ENCODE measurements at places on chromosomes 5 and 9.

GRCh38 chr9:75087289-75087823, 599 bp downstream of the NMRK1 start:
- DNase-seq = peak; percentile 63

GRCh38 chr5:42912184-42912798, 100.6 kb upstream of the SELENOP start:
- DNase-seq = peak; percentile 28

- no peak for DNase-seq
These were observed 113.4 kb upstream of the CCNH start for GRCh38 chr5:87526131-87526530.

DNA sequence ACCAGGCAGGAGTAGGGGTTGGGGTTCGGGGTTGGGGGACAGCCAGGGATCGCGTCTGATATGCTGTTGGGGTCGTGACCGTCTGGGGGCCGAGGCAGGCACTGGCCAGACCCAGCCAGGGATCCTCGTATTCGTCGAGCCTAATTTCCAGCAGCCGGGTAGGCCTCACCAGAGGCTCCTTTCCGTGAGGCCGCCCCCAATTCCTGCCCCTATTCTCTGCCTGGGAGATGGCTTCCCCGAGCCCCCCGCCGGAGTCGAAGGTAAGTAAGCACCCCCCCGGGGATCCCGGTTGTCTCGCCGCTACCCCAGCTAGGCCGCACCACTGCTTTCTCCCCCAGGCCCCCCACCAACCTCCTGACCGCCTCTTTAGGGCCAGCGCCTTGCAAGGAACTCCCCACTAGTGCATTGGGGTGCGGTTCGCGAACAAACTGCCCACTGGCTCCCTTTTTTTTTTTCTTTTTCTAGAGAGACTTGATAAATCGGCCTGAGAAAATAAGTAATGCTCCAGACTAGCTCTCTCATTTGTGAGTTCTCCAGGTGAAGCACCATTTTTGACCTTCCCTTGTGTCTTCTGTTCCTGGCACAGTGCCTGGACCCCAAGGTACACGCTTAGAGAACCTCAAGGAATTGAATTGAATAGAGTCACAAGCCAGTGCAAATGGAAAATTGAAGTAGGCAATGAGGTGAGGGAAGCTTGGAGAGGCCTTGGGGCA, 435 bp downstream of the ZNF189 start:
- DNase-seq = no peak

- DNase-seq = no peak
These were observed 603.6 kb downstream of the IRX1 start for GRCh38 chr5:4199049-4199841.

DNA sequence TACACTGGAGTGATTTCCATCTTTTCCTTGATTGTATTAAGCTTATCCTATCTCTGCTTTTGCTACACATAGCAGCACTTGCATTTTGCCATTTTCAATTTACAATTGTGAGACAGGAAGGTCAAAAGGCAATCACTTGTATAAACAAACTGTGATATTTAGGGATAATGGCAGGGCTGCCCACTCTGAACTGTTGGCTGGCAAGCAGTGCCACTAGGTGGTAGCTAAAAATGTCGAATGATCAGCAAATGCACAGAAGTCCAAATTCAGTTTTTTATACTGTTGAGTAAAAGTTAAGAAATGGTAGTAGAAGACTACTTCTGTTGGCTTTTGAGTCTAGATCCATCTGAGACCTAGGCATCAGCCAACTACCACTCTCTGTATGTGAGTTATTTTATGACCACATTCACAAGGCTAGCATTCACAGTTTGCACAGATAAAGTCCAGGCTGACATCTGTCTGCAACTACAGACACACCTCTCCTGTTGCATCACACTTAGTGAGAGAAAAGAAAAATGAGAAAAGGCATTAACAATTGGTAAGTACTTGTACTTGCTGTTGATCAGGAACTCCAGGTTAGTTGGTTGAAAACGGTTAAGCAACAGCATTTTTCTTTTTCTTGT, 108.8 kb upstream of the ASTN2 start:
- DNase-seq = no peak

DNA sequence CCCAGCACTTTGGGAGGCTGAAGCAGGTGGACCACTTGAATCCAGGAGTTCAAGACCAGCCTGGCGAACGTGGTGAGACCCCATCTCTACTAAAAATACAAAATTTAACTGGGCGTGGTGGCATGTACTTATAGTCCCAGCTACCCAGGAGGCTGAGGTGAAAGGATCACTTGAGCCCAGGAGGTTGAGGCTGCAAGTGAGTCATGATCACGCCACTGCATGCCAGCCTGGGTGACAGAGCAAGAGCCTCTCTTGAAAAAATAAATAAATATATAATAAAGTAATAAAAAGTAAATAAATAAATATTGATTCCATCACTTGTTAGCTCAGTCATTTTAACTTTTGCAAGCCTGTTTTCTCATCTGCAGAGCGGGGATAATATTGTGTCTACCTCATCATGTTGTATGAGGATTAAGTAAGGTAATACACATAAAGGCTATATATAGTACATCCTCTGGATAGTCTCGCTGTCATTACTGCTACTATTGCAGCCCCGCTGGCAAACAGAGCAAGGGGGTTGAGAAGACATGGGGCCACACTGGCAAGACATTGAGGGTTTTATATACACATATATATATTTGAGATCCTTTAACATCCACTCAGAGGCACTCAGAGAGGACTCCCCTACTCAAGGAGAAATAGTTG, 210.9 kb downstream of the C9orf152 start:
- no peak for DNase-seq

DNA sequence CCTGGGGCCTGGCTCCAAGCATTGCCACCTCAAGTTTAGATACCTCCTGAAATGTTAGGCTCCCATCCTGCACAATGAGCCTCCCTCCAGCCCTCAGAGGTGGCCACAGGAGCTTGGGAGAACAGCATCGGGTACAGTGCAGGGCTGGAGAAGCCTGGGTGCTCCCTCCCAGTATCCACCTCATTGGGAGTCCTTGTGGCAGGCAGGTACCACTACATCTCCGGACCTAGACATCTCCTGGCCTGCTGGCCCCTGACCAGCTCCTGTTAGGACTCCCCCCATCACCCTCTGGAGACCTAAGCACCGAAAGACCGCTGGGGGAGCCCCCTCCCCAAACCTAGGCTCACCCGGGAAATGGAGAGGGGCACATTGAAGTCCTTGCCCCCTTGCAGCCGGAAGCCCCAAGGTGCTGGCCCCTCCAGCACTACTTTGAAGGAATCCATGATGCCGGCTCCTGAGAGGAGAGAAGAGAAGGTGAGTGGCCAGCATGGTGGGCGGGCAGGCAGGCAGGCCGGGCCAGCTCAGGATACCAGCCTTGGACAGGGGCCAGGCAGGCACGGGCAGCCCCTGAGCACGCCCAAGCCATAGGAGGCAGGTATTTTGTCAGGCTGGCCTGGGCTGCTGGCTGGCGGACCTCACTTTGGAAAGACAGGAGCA, 1.2 kb downstream of the PDLIM7 start:
- no peak for DNase-seq

GRCh38 chr9:123065196-123065595, 31.7 kb downstream of the GPR21 start:
- DNase-seq = no peak

- DNase-seq = no peak
These were observed 8.9 kb upstream of the MRNIP start for GRCh38 chr5:179867476-179867875.

DNA sequence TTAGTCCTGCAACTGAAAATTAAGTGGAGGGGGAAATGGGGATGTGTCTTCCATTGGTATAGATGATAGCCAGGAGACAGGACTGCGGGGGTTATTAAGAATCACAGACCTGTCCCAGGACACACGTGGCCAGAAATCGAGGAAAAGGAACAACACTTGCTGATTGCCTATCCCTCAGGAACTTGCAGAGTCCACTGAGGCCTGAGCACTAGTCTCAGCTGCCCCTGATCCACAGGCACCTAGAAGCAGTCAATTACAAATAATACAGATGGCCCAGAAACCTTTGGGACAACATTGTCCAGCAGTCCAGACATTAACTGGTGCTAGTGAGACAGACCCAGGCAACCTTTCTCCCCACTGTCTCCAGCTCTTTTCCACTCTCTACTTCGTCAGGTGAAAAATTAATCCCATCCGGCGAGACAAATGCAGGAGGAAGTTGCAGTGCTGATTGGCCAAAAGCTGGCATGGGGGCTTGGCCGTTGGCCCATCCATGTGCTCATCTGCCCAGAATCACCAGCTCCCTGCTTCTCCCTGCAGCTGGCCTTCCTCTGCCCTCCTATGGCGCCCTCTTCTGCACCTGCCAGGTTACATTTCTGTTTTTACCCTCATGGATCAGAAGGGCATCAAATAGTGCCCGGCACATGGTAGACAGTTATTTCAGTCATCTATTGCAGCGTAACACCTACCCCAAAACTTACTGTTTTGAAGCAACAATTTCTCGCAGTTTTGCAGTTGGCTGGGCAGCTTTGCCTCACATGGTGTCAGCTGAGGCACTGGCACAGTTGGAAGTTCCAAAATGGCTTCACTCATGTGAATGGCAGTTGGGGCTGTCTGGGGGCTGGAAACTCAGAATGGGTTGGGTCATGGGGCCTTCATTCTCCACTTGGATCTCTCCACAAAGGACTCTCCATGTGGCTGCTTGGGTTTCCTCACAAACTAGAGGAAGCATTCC, 3.6 kb upstream of the B4GALT1 start:
- DNase-seq = peak; percentile 57

- DNase-seq = no peak
These were observed 840 bp upstream of the PLCXD3 start for GRCh38 chr5:41511241-41511640.

- DNase-seq = no peak
These were observed 424.8 kb downstream of the TMEM38B start for GRCh38 chr9:106119176-106119575.

DNA sequence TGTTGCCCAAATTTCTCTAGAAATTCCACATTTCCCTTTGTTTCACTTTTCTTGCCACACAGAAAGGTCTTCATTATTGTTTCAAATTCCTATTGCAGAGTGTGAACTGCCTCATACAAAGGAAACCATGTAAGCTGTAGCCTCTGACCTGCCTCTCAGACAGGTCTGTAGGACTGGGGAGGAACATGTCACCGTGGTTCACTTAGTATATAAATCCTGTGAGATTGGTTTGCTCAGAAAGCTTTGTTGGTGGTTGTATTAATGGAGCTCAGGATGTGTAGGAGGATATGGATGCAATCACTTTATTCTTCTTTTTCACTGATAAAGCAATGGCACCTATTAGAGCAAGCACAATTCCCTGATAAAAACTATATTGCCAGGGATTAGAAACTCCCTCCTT, 4.2 kb downstream of the SGCD start:
- DNase-seq = no peak

DNA sequence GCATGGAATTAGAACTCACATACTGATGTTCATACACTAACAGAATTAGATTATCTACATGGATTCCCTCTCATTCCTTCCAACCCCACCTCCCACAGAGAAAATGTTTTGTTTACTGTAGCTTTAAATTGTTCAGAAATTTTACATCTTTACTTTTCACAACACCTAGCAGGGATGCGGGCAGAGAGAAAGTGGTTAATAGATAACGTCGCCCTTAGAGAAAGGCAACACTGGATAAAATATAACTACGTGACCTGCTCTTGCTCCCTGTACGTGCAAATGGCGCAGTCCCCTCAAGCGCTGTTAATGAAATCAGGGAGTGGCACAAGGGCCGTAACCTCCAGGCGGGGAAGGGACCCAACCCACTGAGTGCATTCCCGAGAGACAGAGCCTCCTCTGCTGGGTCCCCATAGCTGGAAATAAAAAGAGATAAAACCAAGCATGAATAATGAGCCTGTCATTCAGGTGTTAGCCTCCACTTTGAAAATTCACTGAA, 125.3 kb upstream of the DAPK1 start:
- DNase-seq = no peak

DNA sequence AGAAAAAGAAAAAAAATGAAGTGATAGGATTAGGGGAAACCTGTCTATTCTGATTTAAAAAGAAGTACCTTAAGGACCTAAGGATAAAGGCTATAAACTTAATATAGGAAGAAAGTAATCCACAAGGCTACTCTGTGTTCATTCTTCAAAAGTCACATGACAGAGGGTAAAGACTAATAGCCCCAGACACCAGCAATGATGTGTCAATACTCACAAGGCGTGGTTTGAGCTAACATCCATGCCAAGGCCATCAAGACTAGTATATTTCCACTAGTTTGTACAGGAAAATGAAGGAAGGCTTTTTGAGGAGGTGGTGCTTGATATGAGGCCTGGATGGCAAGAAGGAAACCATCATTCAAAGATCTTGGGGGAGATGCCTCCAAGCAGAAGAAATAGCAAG, 49.7 kb upstream of the TEX48 start:
- DNase-seq = no peak

DNA sequence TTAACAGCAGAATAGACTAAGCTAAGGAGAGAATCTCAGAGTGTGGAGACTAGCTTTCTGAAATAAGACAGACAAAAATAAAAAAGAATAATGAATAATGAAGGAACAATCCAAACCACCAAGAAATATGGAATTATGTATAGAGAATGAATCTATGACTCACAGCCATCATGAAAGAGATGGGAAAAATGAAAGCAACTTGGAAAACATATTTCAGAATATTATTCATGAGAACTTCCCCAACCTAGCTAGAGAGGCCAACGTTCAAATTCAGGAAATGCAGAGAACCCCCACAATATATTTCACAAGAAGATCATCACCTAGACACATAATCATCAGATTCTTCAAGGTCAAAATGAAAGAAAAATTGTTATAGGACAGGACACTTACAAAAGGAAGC, 349.0 kb upstream of the MPDZ start:
- no peak for DNase-seq

DNA sequence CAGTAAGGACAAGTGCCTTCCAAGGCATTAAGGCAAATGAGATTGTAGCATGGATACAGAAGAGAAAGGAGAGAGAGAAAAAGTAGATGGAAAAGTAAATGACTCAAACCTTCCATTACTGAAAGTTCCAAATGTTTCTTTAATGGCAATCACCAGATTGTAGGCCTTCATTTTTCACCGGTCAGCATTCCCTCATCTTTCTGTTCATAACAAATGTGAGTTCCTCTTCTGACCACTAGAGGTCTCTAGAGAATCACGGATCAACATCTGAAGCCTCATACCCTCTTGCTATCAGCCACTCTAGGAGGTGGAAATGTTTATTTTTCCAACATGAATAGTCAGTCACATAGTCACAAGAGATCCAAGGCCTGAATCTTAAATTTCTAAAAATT, 73.6 kb upstream of the RPS23 start:
- peak; percentile 60 for DNase-seq

DNA sequence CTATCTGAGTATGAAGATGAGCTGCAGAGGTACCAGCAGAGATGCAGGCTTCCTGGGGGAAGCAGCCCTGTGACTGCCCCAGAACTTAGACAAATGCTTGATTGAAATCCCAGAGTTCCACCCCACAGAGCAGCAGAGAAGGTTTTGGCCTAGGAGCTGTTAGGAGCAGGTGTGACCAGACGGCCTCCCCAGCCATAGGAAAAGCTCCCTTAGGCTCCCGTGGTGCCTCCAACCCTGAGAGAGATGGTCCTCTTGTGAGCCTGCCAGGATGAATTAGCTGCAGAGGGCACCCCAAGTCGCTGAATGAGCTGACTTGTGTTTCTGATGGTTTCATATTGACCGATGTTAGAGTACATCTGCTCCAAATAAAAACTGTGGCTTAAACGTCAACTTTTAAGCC, 22.1 kb downstream of the NTRK2 start:
- no peak for DNase-seq

GRCh38 chr9:136079916-136080246, 15.2 kb downstream of the NACC2 start:
- no peak for DNase-seq
